ENCODE measurements at places on chromosomes 13 and 19.
A peak's percentile ranks its signal among the peaks of the same experiment; 100 is the strongest.

DNA sequence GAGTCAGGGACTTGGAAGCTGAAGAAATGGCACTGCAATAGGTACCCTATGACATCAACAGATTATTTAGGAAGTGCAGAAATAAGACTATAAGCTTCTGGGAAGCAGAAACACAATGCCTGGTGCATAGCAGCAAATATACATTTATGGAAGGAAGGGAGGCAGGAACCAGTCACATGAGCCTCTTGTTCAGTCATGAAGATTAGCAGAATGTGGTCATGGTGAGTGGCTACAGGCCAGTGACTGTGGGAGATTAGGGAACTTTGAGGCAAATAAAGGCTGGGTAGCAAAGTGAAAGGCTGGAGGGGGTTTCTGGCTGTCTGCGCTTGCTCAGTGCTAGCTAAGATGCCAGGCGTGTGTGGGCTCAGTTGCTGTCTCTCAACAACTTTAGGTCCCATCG lies 96.3 kb downstream of the EPSTI1 start:
- no peak for DNase-seq

- peak; percentile 45 for DNase-seq
Measured at GRCh38 chr13:109785141-109785891, 1.1 kb downstream of the IRS2 start.

DNA sequence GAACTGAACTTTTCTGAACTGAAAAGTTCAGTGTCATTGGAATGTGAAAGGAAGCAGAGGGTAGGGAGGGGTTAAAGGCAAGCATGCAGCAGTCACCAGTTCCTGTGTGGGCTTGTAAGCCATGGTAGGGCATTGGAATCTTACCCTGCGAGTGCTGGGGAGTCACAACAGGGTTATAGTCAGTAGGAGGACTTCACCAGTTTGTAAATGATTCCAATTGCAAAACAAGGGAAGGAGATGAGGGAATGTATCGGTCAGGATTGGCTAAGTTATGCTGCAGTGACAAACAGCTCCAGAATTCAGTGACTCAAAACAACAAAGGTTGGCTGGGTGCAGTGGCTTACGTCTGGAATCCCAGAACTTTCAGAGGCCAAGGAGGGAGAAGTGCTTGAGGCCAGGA lies 12.8 kb downstream of the LYPD3 start:
- no peak for DNase-seq

DNA sequence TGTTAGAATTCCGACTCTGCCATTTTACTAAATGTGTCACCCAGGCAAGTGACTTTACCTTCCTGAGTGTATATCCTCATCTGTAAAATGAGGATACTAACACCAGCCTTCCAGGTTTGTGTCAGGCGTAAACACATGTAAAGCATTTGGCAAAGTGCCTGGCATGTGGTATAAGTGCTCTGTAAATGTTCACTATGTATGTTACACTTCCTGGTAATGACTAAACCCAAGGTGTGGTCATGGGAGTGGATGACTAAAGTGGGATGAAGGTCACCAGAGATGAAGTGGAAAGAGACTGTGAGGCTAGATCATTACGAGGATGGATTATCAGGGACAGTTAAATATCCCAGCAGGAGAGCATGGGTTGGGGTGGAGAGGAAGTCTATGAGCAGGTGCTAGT lies 25.6 kb downstream of the DEDD2 start:
- peak; percentile 33 for DNase-seq

- no peak for DNase-seq
Measured at GRCh38 chr13:40206241-40207000, 460.0 kb downstream of the FOXO1 start.

DNA sequence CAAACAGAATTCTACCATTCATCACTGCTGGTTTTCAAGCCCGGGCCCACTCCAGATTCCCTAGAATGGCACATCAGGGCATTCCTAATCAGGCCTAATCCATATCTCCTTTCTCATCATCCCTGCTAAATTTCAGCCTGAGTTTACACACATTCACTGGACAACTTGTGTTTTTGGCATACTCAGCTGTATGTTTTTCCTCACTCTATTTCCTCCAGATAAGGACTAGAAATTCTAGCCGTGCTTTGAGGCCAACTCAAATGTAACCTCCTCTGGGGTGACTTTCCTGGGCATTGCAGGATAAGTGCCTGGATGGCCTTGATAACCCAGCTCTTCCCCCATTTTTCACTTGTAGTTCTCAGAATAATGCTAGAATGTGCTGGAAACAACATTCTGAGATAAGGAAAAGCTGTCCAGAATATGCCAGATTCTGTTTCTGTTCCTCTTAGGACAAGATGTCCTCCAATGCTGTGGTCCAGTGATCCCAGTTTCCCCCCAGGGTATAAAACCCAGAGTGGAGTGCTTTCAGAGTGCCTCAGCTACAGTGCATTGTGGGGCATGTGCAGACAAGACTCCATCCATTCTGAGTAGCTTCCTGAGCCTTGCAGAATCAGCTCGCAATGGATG lies 66.9 kb upstream of the CLDN10 start:
- DNase-seq: no peak

DNA sequence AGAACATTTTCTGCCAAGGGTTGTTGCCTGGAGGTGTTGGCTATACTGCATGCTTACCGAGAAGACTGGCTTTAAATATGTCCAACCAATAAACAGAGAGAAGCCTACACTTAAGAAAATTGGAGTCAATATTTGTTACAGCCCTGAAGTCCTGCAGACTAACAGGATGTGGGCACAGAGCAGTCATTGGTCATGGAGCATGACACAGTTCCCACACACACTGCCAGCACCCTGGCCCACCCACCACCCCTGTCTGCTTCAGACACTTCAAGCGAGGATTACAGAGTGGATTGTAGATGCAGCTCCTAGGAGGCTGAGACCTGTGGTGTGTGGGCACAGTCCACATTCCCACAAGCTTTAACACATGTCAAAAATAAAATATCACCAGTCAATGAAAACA lies 21.0 kb upstream of the SERP2 start:
- DNase-seq: no peak

GRCh38 chr13:107376341-107377125 lies 808.6 kb upstream of the ARGLU1 start:
- no peak for DNase-seq

DNA sequence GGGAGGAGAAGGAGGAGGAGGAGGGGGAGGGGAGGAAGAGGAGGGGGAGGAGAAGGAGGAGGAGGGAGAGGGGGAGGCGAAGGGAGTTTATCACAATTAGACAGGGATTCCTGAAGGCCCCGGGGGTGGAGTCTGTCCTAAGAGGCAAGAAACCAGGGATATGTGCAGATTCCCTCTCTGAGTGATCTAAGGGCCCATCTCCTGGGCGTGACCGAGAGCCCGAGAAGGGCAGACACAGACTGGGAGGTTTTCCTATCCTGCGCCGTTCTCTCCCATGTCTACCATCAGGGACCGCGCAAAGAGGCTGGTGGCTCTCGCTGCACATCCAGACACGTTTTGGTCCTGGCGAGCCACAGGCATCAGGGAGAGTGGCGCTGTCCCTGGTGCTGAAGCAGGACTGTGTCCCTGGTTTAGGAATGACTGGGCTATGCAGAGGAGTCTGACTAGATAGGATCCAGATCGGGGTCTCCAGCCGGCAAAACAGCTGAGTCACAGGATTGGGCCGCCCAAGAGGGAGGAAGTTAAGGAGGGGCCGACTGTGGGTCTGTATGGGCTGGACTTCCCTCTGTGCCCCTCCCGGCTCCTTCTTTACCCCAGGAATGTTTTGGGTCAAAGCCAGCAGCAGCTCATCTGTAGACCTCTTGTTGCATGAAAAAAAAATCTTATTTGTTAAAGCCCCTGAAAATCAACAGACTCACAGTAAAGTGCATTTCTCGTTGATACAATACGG lies 17.9 kb upstream of the ZNF175 start:
- peak; percentile 72 for DNase-seq

DNA sequence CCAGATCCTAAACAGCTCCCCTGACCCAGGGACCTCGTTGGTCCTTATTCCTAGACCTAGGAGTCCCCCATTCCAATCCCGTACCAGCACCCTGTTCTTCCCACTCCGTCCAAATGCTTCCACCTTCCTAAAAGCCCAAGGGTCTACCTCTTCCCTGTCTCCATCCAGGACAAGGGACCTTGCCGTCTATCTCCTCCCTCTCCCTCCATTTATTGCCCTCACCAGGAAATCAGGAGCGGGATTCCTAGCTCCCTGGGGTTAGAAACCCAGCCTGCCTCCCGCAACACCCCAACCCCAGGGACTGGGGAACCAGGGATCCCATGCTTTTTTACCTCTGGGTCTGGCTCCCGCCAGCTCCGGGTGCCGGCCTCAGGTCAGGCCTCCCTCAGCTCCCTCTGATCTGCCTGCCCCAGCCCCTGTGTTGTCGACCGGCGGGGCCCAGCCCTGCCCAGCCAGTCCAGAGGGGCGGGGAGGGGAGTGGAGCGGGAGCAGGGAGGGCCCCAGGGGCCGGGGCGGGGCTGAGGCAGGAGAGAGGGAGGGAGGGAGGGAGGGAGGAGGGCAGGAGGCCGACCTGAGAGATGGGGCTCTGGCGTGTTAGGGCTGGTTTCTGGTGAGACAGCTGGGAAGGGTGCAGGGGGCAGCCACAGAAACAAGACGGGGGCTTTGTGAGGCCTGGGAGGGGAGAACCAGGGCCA lies at the start of gene B3GNT8:
TSS of gene B3GNT8 (minus strand) at position 423 of the 695 bp plus-strand sequence. CDS start 596 bp downstream, outside the sequence.
- DNase-seq: peak; percentile 73

- no peak for DNase-seq
Measured at GRCh38 chr13:44843403-44843802, 145.9 kb downstream of the NUFIP1 start.

GRCh38 chr19:12137221-12137940 lies 2.8 kb downstream of the ZNF20 start:
- no peak for DNase-seq

- no peak for DNase-seq
Measured at GRCh38 chr13:50370303-50370950, 355.2 kb downstream of the KCNRG start.

DNA sequence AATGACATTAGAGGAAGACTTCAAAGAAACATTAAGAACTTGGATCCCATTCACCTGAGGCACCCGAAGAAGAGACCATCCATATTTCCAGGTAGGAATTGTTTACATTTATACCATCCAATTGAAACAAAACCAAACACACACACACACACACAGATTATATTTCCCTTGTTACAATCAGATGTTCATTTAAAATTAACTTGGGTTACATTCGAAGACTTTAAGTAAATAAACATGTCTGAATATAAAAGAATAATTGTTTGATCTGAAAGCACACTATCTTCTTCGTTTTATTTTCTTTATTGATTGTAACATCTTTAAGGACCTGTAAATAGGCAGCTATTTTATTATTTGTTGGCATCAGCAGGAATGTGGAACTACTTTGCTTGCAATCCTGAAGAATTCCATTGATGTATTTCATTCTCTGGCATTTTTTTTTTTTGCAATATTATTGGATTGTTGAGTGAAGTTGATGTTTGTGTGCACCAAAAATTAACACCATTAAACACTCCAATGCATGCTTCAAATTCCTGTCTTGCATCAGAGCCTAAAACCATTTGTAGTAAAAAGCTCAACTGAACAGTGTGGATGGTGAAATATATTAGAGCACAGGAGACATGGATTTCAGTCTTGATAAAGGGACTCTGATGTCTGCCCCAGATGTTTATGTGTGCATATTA lies 85.3 kb upstream of the FRY start:
- no peak for DNase-seq

- no peak for DNase-seq
Measured at GRCh38 chr19:11136400-11137101, 19.0 kb downstream of the SPC24 start.

DNA sequence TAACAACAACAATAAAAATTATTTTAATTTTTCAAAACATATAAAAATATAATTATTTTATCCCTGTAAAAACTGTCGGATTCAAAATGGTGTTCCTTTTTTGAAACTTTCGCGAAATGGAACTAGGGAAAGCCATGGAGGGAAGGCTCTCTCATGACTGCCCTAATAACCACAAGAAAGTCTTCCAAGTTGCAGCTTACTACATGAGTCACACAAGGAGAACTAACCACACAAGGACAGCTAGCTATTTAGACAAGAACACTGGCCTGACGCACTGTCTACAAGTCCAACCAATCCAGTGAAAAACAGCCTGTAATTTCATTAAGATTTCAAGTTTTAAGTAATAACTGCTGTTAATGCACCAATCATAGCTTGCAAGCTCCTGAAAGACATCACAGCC lies 319.2 kb upstream of the PCDH9 start:
- no peak for DNase-seq

GRCh38 chr13:91280801-91281200 lies 66.7 kb upstream of the MIR17HG start:
- no peak for DNase-seq

DNA sequence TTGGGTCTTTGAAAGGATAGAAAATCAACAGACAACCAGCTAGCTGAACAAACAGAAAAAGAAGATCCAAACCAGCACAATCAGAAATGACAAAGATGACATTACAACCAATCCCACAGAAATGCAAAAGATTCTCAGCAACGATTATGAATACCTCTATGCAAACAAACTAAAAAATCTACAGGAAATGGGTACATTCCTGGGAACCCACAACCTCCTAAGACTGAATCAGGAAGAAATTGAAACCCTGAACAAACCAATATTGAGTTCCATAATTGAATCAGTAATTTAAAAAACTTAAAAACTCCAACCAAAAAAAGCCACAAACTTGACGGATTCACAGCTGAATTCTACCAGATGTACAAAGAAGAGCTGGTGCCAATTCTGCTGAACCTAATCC lies 20.9 kb upstream of the C1QTNF9B start:
- no peak for DNase-seq

GRCh38 chr19:15444505-15445226 lies 5.1 kb downstream of the WIZ start:
- no peak for DNase-seq

- no peak for DNase-seq
Measured at GRCh38 chr19:29417048-29417447, 108.7 kb upstream of the VSTM2B start.

GRCh38 chr19:17669419-17669818 lies 18.7 kb downstream of the UNC13A start:
- no peak for DNase-seq

- DNase-seq: peak; percentile 61
Measured at GRCh38 chr19:17337675-17338432, 501 bp downstream of the GTPBP3 start.

- DNase-seq: no peak
Measured at GRCh38 chr19:35720163-35720524, 2.3 kb downstream of the KMT2B start.

DNA sequence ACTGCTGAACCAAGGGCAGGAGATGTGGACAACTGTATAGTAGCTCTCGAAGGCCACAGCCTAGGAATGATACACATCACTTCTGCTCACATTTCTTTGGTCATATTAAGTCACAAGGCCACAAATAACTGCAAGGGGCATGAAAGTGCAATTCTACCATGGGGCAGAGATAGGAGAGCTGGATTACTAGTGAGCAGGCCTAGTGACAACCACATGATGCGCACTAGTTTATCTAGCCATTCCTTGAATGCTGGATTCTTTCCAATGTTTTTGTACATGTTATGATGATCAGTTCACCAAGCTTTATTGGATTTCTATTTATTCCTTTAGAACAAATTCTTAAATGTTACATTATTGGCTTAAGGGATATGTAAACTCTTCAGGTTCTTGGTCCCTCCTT lies 100.7 kb downstream of the MIPEP start:
- DNase-seq: no peak

DNA sequence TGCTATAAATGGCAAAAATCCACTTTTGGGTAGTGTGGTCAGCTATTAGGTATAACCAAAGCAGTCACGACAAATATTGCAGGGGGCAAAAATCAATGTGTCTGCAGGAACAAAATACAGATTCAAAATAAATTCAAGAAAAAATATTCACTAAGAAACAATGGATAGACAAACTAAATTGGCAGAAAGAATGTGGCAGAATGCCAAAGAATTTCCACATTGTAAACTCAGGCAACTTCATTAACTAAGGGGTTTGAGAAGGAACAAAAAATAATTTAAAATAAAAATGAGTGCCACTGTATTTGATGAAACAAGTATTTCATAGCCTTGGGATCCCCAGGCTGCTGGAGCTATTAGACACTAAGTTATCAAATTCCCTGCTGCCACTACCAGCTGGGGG lies 193.1 kb downstream of the VWA8 start:
- DNase-seq: no peak

Data from hematopoietic multipotent progenitor cell treated with erythropoietin and hydrocortisone succinate and interleukin-3 and kit ligand, for 15 days (in vitro differentiated cells).